ENCODE measurements at places on chromosomes 3 and 15.

GRCh38 chr3:64467255-64467944 lies 220.4 kb downstream of the ADAMTS9 start:
- DNase-seq, result no peak

DNA sequence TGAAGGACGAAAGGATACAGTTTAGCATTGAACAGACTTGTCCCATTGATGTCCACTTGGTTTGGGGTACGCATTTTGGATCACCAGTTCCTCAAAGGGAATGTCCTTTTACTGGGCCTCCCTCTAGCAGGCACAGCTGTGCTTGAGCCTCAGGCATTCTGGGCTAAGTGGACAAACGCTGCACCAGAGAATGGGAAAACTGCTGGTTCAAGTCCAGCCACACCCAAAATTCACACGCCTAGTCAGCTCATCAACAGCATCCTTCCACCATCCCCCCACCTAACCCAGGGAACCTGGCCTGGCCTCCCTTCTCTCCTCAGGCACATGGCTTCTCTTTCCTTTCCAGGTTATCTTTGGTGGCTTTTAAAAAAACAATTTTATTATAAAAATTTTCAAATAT lies 59.1 kb upstream of the ALDH1A3 start:
- no peak for DNase-seq

- peak; percentile 16 for DNase-seq
These were observed 1.0 kb upstream of the MELTF start for GRCh38 chr3:197030379-197031314.

GRCh38 chr3:72951259-72951722 lies 45.3 kb upstream of the PPP4R2 start:
- no peak for DNase-seq

GRCh38 chr15:65042776-65043327 lies 2.3 kb upstream of the SLC51B start:
- DNase-seq, result no peak

- DNase-seq, result no peak
These were observed 72.9 kb downstream of the OCA2 start for GRCh38 chr15:28026221-28026620.

DNA sequence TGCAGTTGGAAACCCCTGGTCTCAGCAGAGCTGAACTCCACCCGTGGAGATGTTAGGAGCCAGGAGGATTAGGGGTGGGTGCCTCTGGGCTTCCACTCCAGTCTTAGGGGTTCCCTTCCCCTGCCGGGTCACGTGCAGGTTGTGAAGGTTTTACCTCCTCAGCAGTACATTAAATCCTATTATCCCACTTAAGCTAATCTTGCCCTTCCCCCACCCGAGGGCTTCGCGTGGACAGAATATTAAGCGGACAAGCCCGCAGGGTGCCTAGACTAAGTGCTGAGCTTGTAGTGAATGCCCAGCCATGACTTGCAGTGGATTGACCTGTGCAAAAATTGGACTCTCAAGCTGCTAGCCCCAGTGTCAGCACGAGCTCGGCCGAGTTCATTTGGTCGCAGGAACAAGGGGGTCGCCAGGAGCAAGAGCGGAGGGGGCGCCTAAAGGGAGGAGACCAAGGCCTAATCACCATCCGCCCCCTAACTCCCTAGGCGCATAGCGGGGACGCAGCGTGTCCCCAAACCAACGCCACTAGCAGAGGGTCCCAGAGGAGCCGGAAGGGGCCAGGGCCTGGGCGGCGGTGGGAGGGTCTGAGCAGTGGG lies 498 bp upstream of the SEMA4B start:
- DNase-seq, result no peak

Data from fibroblast of the aortic adventitia (primary cell).